ENCODE measurements at places on chromosomes 2 and 18.

DNA sequence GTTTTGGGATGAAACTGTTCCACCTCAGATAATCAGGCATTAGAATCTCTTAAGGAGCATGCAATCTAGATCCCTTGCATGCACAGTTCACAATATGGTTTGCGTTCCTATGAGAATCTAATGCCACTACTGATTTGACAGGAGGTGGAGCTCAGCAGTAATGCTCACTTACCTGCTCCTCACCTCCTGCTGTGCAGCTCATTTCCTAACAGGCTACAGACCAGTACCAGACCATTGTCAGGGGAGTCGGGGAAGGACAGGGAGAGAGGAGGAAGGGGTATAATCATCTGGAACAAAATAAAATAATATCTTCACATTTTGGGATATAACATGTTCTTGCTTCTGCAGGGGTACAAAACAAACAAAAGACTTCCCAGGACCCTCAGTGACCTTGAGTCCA is 532.0 kb upstream of the FSHR start:
- DNase-seq, result no peak
- no peaks in the 10 kb centered on the region for H3K27me3 ChIP-seq
- no peaks in the 10 kb centered on the region for H3K4me1 ChIP-seq
- no peak overlapping the region for H3K27ac ChIP-seq

DNA sequence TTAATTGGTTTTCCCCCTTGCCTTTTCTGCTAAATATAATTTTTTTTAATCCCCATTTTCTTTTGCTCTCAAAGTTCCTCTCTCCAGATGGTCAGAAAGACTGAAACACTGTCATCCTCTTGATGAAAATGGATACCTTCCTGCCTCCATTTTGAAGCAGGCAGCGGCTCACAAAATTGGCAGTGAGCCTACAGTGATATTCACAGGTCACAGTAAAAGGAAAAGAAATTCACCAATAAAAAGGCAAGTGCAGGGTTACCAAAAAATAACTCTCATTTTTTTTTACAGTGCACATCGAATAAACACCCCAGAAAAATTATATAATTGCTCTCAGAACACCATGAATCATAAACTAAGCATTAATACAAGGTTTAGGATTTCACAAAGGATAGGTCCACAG is 307.5 kb downstream of the TCF4 start:
- H3K36me3 ChIP-seq, result peaks cover 21% of the 10 kb centered on the region
- no peaks in the 10 kb centered on the region for H3K27me3 ChIP-seq
- no peak for DNase-seq
- H3K4me3 ChIP-seq, result no peak overlapping the region
- no peaks in the 10 kb centered on the region for H3K4me1 ChIP-seq

DNA sequence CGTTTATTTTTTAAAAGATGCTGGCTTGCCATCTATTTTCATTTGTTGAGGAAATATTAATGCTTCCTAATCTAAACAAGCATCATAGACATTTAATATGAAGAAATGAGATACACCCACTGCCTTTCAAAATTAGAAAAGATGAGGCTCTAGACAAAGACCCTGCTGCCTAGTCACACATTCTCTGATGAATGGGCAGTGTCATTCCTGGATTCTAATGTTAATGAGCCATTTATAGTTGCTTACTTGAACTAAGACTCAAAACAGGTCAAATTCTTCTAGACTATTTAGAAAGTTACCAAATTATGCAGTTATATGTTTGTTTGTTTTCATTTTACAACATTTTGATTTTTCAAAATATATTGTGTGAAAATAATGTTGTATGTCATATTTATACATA is 237.6 kb downstream of the CDH7 start:
- H3K36me3 ChIP-seq, result no peaks in the 10 kb centered on the region
- no peak overlapping the region for H3K4me3 ChIP-seq
- H3K4me1 ChIP-seq, result no peaks in the 10 kb centered on the region
- no peak for DNase-seq

- H3K36me3 ChIP-seq, result no peaks in the 10 kb centered on the region
- peaks cover 52% of the 10 kb centered on the region for H3K4me1 ChIP-seq
- peak overlapping the region; percentile 95 for H3K4me3 ChIP-seq
Measured at GRCh38 chr2:1742681-1743395, 1.5 kb downstream of the PXDN start.

DNA sequence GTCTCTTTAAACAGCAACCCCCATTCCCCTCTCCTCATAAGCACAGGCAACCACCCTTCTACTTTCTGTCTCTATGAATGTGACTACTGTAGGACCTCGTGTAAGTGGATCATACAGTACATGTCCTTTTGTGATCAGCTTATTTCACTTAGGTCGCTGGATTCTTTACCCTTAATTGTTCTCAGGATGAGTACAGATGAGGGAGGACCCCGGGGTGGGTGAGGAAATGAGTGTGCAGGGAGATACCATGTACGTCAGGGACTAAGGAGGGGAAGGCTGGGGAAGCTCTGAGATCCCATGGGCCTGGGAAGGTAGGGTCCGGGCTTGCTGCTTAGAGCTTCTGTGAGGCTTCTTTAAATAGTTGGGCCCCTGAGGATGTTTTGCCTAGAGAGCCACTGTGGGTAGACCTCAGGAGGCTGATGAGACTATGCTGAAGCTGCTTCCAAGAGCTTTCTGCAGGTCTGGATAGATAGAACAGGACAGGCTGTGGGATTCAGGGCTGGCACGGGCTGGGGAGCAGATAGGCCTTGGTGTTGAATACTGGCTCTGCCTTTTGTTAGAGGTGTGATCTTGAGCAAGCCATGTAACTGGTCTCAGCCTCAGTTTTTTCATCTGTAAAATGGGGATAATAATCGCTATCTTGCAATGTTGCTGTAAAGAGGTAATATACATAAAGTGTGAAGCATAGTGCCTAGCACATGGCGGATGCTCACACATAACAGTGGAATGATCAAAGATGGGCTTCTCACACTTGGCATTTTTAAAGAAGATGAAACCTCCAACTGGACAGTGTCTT is 155.3 kb downstream of the PRKCE start:
- H3K27ac ChIP-seq, result no peak overlapping the region
- no peaks in the 10 kb centered on the region for H3K36me3 ChIP-seq
- no peaks in the 10 kb centered on the region for H3K4me1 ChIP-seq
- H3K4me3 ChIP-seq, result no peak overlapping the region
- no peaks in the 10 kb centered on the region for H3K27me3 ChIP-seq

GRCh38 chr2:127410871-127411652 is 7.2 kb upstream of the PROC start:
- H3K36me3 ChIP-seq, result no peaks in the 10 kb centered on the region
- peak overlapping the region; percentile 98 for H3K27ac ChIP-seq
- DNase-seq, result no peak
- H3K27me3 ChIP-seq, result no peaks in the 10 kb centered on the region
